Endothelial cell of umbilical vein (primary cell): ENCODE measurements at places on chromosomes 2 and 18.

DNA sequence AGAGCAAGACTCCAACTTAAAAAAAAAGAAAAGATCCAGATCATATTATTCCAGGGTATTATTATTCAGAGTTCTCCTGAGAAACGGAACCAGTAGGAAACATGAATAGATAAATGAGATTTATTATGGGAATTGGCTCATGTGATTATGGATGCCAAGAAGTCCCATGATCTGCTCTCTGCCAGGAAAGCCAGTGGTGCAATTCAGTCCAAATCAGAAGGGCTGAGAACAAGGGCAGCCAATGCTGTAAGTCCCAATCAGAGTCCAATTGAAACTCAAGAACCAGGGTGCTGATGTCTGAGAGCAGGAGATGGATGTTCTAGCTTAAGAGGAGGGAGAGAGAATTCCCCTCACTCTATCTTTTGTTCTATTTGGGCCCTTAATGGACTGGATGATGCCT is 7.8 kb downstream of the SCYGR2 start:
- H3K27me3 ChIP-seq, result no peaks in the 10 kb centered on the region
- H3K36me3 ChIP-seq, result no peaks in the 10 kb centered on the region
- no peak overlapping the region for H3K4me3 ChIP-seq
- H3K27ac ChIP-seq, result no peak overlapping the region

GRCh38 chr2:23219666-23220065 is 165.3 kb upstream of the KLHL29 start:
- no peaks in the 10 kb centered on the region for H3K4me1 ChIP-seq
- H3K27me3 ChIP-seq, result no peaks in the 10 kb centered on the region
- DNase-seq, result no peak
- no peaks in the 10 kb centered on the region for H3K36me3 ChIP-seq

- DNase-seq, result no peak
- no peak overlapping the region for H3K4me3 ChIP-seq
- H3K27ac ChIP-seq, result no peak overlapping the region
- H3K27me3 ChIP-seq, result no peaks in the 10 kb centered on the region
- H3K4me1 ChIP-seq, result peaks cover 9% of the 10 kb centered on the region
- H3K36me3 ChIP-seq, result no peaks in the 10 kb centered on the region
Measured at GRCh38 chr2:236665572-236666118, 96.0 kb downstream of the ACKR3 start.

DNA sequence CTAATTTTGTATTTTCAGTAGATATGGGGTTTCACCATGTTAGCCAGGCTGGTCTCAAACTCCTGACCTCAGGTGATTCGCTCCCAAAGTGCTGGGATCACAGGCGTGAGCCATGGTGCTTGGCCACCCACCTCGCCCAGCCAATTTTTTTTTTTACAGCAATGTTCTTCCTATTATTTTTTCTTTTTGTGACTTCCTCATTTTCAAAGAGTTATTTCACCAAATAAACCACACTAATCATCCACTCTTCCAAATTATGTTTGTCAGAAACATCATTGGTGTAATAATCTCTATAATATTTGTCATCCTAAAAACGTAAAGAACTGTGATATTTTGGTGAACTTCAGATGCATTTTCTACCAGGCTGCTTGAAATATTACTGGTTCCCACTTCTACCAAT is 16.3 kb upstream of the PDCL3 start:
- H3K4me3 ChIP-seq, result no peak overlapping the region
- H3K4me1 ChIP-seq, result no peaks in the 10 kb centered on the region
- peaks cover 2% of the 10 kb centered on the region for H3K27me3 ChIP-seq
- no peak overlapping the region for H3K27ac ChIP-seq
- H3K36me3 ChIP-seq, result no peaks in the 10 kb centered on the region

- no peak for DNase-seq
- no peaks in the 10 kb centered on the region for H3K27me3 ChIP-seq
- no peak overlapping the region for H3K4me3 ChIP-seq
- H3K4me1 ChIP-seq, result no peaks in the 10 kb centered on the region
Measured at GRCh38 chr2:29052807-29053206, 21.5 kb downstream of the PCARE start.

DNA sequence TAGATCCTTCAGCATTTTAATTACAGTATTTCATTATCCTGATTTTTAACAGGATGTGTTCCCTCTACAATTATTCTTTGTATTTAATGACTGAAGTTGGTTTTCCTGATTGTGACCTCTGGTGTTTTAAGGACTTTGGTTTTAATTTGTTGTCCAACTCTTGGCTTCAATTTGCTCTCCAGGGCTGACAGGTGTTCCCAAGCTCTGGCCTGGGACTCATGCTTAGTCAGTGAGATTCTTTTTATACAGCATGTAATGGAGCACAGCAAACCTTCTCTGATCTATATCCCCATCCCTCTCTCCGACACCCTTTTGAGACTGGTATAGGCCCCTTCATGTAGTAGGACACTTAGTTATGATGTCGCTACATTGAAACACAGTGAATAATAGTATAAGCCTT is 896.3 kb downstream of the TSN start:
- H3K27ac ChIP-seq, result no peak overlapping the region
- no peak overlapping the region for H3K4me3 ChIP-seq
- no peaks in the 10 kb centered on the region for H3K27me3 ChIP-seq
- no peaks in the 10 kb centered on the region for H3K4me1 ChIP-seq
- H3K36me3 ChIP-seq, result no peaks in the 10 kb centered on the region

GRCh38 chr18:68040198-68040597 is 523.7 kb upstream of the DSEL start:
- H3K27ac ChIP-seq, result no peak overlapping the region

DNA sequence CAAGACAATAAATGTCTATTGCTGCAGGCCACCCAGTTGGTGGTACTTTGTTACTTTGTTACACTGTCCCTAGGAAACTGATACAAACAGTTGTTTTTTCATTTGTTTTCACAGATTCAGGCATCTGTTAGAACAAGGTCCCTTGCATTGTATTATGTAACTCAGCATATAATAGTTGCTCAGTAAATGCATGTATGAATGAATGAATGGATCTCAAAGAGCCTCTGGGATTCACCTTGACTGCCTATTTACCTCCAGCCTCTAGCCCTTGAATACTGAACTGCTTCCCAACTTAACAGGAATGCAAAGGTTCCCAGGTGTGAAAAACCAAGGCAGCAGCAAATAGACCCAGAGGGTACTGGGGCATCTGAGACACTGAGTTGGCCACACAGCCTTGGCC is 27.4 kb upstream of the NEB start:
- H3K4me3 ChIP-seq, result no peak overlapping the region
- peaks cover 22% of the 10 kb centered on the region for H3K4me1 ChIP-seq
- no peaks in the 10 kb centered on the region for H3K36me3 ChIP-seq
- no peaks in the 10 kb centered on the region for H3K27me3 ChIP-seq
- H3K27ac ChIP-seq, result no peak overlapping the region

DNA sequence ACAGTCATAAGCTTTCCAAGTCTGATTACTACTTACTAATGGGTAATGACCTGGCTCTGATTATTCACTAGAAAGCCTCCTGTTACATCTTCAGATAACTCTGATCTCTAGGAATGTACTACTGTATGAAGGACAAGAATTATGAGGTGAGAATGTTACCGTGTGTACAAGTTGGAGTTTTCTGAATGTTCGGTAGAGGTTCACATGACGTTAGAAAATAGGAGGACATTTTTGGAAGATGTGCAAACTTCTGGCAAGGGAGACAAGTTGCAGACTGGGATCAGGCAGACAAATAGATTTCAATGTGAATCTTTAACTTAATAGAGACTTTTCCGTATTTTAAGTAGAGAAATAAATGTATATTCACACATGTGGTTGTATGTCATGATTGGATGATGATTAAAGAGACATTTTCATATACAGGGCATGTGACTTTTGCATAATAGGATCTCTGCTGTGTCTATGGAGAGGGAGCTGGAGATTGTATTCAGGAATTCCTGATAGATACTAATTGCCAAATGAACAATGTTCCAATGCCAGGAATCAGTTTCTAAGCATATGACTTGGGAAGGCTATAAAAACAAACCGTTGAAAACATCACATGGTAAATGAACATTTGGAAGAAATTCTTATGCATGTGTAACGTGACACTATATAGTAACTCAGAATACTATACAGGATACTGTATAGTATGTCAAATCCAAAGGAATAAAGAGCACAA is 1695.8 kb upstream of the PIK3C3 start:
- no peak for DNase-seq
- no peaks in the 10 kb centered on the region for H3K4me1 ChIP-seq
- H3K36me3 ChIP-seq, result no peaks in the 10 kb centered on the region
